Lung (tissue), 17 donors: ENCODE measurements at places on chromosomes 4 and X. TPM values are rescaled to one million over a fixed set of nuclear protein-coding genes. Genes with fewer than 3 reads are reported as not detected.

DNA sequence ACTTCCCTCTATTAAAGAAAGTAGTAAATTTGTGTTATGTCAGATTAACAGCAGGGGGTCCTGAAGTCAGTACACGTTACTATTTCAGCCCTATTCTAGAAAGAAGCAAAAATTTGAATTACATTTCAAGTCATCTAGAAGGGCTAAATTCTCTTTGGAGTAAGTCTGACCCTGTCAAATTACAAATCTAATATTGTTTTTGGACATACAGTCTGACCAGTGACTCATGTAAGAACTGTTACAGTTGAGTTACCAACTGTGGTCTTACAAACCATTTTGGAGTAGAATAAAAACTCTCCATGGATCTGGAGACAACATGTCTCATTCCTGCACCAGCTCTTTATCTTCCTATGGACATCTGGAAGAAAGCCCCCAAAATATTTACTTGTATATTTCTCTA lies 36.0 kb upstream of the GYPA start:
- H3K4me1 ChIP-seq, result no peaks in the 10 kb centered on the region
- H3K36me3 ChIP-seq, result no peaks in the 10 kb centered on the region
- H3K27me3 ChIP-seq, result no peaks in the 10 kb centered on the region
- no peak overlapping the region for H3K4me3 ChIP-seq

DNA sequence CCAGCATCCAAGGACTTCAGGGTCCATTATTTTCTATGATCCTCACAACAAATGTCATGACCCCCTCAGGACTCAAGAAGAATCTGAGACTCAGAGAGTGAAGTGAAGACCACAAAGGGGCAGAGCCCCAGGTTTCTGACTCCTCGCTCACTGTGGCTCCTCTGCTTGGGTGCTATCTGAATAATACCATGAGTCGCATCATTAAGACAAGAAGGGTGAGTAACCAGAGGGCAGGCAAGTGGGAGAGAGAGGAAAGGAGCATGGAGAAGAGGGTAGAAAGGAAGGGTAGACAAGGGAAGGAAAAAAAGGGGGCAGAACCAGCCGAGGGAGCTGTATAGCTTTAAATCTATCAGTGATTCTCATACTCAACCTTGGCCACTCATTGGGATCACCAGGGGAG lies 15.5 kb upstream of the HSD17B10 start:
- H3K4me3 ChIP-seq, result no peak overlapping the region
- no peaks in the 10 kb centered on the region for H3K36me3 ChIP-seq
- H3K27me3 ChIP-seq, result no peaks in the 10 kb centered on the region
- H3K4me1 ChIP-seq, result no peaks in the 10 kb centered on the region
- no peak overlapping the region for H3K27ac ChIP-seq
- no peak for DNase-seq

GRCh38 chrX:10190367-10190766 lies 33.6 kb downstream of the CLCN4 start:
- H3K4me3 ChIP-seq, result no peak overlapping the region
- H3K4me1 ChIP-seq, result no peaks in the 10 kb centered on the region
- H3K27me3 ChIP-seq, result no peaks in the 10 kb centered on the region
- H3K36me3 ChIP-seq, result no peaks in the 10 kb centered on the region

DNA sequence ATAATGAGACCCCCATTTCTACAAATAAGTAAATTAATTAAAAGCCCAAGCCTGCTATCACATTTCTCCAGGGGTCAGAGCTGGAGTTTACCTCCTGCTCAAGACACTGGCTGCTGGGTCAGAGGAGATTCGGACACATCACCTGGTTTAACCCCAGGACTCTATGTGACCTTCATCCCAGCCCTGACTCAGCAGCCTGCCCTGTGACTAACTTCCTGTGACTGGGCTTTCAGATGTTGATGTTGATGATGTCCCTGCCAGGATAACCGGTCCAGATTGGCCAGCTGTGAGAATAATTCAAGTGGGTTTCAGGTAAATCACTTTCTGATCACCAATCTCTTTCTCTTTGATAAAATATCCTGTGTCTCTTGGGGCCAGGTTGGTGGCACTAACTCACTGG lies 102.4 kb upstream of the MAML3 start:
- no peak overlapping the region for H3K27ac ChIP-seq
- DNase-seq, result no peak
- no peaks in the 10 kb centered on the region for H3K27me3 ChIP-seq
- no peak overlapping the region for H3K4me3 ChIP-seq

GRCh38 chr4:71206763-71207162 lies 132.1 kb upstream of the SLC4A4 start:
- peaks cover 3% of the 10 kb centered on the region for H3K36me3 ChIP-seq
- H3K27ac ChIP-seq, result no peak overlapping the region
- DNase-seq, result no peak
- no peaks in the 10 kb centered on the region for H3K4me1 ChIP-seq

DNA sequence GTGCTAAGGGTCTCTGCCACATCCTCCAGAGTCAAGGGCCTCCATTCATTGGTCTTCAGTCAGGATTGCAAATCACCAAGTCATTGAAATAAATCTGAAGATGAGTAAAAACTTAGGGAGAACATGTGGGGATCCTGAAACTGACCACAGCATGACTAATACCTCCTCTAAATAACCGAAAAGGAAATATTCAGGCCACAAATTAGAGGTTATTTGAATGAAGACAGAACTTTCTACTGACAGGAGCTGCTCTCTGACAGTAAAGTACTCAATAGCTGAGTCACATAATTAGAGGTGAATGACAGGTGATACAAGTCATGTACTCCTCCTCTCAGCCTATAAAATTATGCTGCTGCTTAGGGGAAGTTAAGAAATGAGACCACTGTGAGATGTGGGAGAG lies 240.2 kb upstream of the F9 start:
- H3K4me3 ChIP-seq, result no peak overlapping the region
- H3K27ac ChIP-seq, result no peak overlapping the region
- H3K36me3 ChIP-seq, result no peaks in the 10 kb centered on the region

GRCh38 chr4:53494851-53495250 lies 96.4 kb downstream of the LNX1 start:
- H3K36me3 ChIP-seq, result no peaks in the 10 kb centered on the region
- peaks cover 6% of the 10 kb centered on the region for H3K4me1 ChIP-seq
- no peak for DNase-seq
- no peak overlapping the region for H3K4me3 ChIP-seq
- H3K27ac ChIP-seq, result no peak overlapping the region

- no peaks in the 10 kb centered on the region for H3K4me1 ChIP-seq
- no peak overlapping the region for H3K4me3 ChIP-seq
- H3K27ac ChIP-seq, result no peak overlapping the region
- H3K27me3 ChIP-seq, result no peaks in the 10 kb centered on the region
- H3K36me3 ChIP-seq, result no peaks in the 10 kb centered on the region
Observed at GRCh38 chr4:14277505-14277904, 650.0 kb upstream of the BOD1L1 start.

- H3K4me3 ChIP-seq, result no peak overlapping the region
- peaks cover 12% of the 10 kb centered on the region for H3K36me3 ChIP-seq
- no peak overlapping the region for H3K27ac ChIP-seq
- DNase-seq, result no peak
- H3K4me1 ChIP-seq, result no peaks in the 10 kb centered on the region
Observed at GRCh38 chr4:68310651-68311247, 39.1 kb downstream of the YTHDC1 start.

DNA sequence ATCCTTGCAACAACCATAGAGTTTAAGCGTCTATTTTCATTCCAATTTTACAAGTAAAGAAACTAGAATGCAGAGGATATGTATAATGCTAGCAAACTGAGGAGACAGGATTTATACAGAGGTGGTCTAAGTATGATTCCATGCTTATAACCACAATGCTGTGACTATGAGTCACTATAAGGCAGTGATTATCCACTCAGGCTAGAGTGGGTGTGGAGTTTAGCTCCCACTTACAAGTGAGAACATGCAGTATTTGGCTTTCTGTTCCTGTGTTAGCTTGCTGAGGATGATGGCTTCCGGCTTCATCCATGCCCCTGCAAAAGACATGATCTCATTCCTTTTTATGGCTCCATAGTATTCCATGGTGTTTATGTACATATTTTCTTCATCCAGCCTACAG lies 41.6 kb upstream of the EDA2R start:
- H3K27ac ChIP-seq, result no peak overlapping the region
- no peaks in the 10 kb centered on the region for H3K27me3 ChIP-seq
- H3K4me3 ChIP-seq, result no peak overlapping the region
- no peaks in the 10 kb centered on the region for H3K36me3 ChIP-seq
- DNase-seq, result no peak

DNA sequence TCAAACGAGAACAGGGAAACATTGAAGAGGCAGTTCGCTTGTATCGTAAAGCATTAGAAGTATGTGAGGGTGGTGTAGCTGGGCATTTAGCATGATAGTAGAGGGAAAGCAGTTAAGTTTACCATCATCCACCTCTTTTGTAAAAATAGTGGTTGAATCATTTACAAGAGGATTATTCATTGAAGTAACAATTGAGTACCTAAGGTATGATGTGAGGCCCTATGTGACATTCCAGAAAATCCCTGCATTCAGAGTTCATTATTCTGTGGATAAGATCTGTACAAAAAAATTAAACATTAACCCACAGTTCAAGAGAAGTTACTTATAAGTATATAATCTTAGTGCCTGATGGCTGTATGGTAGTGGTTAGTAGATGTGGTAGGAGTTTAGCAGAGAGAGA lies 22.2 kb upstream of the GCNA start:
- no peak overlapping the region for H3K27ac ChIP-seq
- no peak overlapping the region for H3K4me3 ChIP-seq
- no peak for DNase-seq
- no peaks in the 10 kb centered on the region for H3K27me3 ChIP-seq
- peaks cover 14% of the 10 kb centered on the region for H3K36me3 ChIP-seq
- H3K4me1 ChIP-seq, result no peaks in the 10 kb centered on the region

DNA sequence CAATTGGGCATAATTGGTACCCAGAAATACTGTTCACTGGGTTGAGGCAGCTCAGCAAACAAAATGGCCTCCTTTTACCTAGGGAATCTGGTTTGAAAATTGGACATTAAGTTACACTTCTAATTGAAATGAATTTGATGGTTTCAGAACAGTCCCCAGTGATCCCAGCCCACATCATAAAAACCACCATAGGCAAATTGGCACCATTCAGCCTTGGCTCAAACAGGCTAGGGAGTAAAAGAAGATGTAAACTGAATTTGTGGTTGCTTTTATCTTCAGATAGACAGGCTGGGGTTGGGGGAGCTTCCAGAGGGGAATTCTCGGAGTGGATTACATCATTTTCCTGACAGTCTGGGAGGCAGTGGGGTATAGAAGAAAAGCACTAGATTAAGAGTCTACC lies 576.5 kb downstream of the MID1IP1 start:
- no peak overlapping the region for H3K4me3 ChIP-seq
- H3K36me3 ChIP-seq, result no peaks in the 10 kb centered on the region
- no peaks in the 10 kb centered on the region for H3K4me1 ChIP-seq
- DNase-seq, result peak; percentile 18
- H3K27me3 ChIP-seq, result peaks cover 8% of the 10 kb centered on the region

GRCh38 chrX:148298737-148299136 lies 201.7 kb upstream of the AFF2 start:
- no peak overlapping the region for H3K4me3 ChIP-seq
- no peak overlapping the region for H3K27ac ChIP-seq
- no peaks in the 10 kb centered on the region for H3K4me1 ChIP-seq
- no peak for DNase-seq
- no peaks in the 10 kb centered on the region for H3K36me3 ChIP-seq

DNA sequence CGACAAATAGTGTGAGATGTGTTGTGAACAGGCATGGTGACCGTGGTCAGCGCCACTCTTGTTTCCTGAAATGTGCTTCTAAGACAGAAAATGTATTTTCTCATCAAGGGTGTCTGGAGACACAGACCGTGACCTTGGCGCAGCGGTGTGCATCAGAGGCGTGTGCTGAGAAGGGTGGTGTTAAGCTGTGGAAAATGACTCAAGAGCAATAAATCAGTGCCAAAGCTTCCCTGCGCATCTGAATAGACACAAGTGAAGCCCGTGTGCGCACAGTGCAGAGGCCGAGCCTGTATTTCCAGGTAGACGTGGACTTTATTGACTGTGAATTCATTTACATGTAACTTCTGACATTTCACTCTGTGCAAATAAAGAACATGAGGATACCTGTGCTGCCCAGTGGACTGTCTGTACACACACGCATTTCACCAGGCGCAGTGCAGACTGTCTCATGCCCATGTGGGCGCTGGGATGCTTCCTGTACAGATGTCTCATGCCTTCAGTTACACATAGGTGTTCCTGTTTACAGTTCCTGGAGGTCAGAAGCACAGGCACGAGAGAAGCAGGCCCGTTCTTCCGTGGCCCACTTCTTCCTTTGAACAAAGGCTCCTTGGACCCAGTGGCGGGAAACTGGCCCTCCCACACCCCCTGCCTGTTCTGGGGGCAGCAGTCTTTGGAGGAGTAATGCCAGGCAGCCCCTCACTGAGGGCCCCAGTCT lies 31.9 kb downstream of the NSG1 start:
- no peak overlapping the region for H3K4me3 ChIP-seq
- no peaks in the 10 kb centered on the region for H3K27me3 ChIP-seq
- no peak overlapping the region for H3K27ac ChIP-seq
- H3K36me3 ChIP-seq, result peaks cover 40% of the 10 kb centered on the region
- H3K4me1 ChIP-seq, result no peaks in the 10 kb centered on the region

GRCh38 chr4:184856277-184856609 lies 30.5 kb upstream of the ACSL1 start:
- no peak for DNase-seq
- H3K4me1 ChIP-seq, result no peaks in the 10 kb centered on the region
- no peak overlapping the region for H3K27ac ChIP-seq
- H3K36me3 ChIP-seq, result no peaks in the 10 kb centered on the region
- H3K4me3 ChIP-seq, result no peak overlapping the region

- H3K4me1 ChIP-seq, result peaks cover 6% of the 10 kb centered on the region
- no peaks in the 10 kb centered on the region for H3K36me3 ChIP-seq
- no peak for DNase-seq
- no peak overlapping the region for H3K27ac ChIP-seq
- H3K27me3 ChIP-seq, result no peaks in the 10 kb centered on the region
- H3K4me3 ChIP-seq, result no peak overlapping the region
Observed at GRCh38 chr4:140793291-140793690, 37.1 kb upstream of the TBC1D9 start.

- DNase-seq, result peak; percentile 21
- no peak overlapping the region for H3K27ac ChIP-seq
- no peaks in the 10 kb centered on the region for H3K4me1 ChIP-seq
Observed at GRCh38 chr4:27154706-27155105, 294.1 kb downstream of the STIM2 start.

The USP17L11 gene
- not detected for polyA plus RNA-seq

The PRICKLE3 gene
- polyA plus RNA-seq, result 7.6 TPM

The PCDH18 gene
- 3.4 TPM for polyA plus RNA-seq

The STATH gene
- polyA plus RNA-seq, result not detected

The GABRG1 gene
- not detected for polyA plus RNA-seq

The MID1IP1 gene
- 156 TPM for polyA plus RNA-seq

The PNMA6A gene
- polyA plus RNA-seq, result 1.8 TPM

The PCYT1B gene
- polyA plus RNA-seq, result 1.1 TPM

The SYN1 gene
- polyA plus RNA-seq, result 4.5 TPM

The EPGN gene
- polyA plus RNA-seq, result 3.0 TPM

The FGFBP2 gene
- 0.47 TPM for polyA plus RNA-seq
